Calu3 (cell line): ENCODE measurements at places on chromosomes 7 and 10.

DNA sequence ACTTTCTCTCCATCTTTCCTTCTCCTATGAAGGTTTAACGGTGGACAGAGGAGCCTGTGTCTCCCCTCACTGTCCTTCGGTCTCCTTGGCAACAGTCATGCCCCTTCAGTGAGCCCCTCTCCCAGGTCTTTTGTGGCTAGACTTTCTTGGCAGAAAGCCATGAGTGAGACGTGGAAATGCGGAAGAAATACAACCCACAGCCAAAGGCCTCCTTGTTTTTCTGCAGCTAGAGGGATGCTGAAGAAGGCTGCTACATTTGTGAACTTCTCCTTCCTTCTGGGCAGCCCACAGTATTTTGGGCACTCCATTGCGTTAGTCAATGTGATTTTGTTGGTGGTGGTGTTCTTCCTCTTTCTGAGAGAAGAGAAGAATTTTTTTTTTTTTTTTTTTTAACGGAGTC lies 333.7 kb upstream of the PODXL start:
- no peak for DNase-seq

GRCh38 chr7:116902867-116903266 lies 40.5 kb downstream of the CAPZA2 start:
- DNase-seq, result no peak

- DNase-seq, result peak; percentile 92
These were observed at the start of gene PCLO for GRCh38 chr7:83162402-83163256. Gene PCLO (minus strand): TSS chr7:83162884. CDS start chr7:83162592, 292 bp downstream.

- no peak for DNase-seq
These were observed 199.2 kb downstream of the JCAD start for GRCh38 chr10:29860166-29860565.

GRCh38 chr10:35274498-35275060 lies 61.7 kb upstream of the CCNY start:
- DNase-seq, result no peak

GRCh38 chr7:99308461-99309074 lies 17.1 kb upstream of the ARPC1A start:
- no peak for DNase-seq
